ENCODE measurements at places on chromosomes 1 and 21.

- no peak for DNase-seq
Observed at GRCh38 chr1:24317956-24318614, 1.1 kb upstream of the GRHL3 start.

- DNase-seq = no peak
Observed at GRCh38 chr1:222781251-222781650, 33.6 kb upstream of the DISP1 start.

- DNase-seq = no peak
Observed at GRCh38 chr1:96364576-96364975, 357.0 kb upstream of the PTBP2 start.

GRCh38 chr1:54904476-54905048, 17.6 kb upstream of the DHCR24 start:
- no peak for DNase-seq

DNA sequence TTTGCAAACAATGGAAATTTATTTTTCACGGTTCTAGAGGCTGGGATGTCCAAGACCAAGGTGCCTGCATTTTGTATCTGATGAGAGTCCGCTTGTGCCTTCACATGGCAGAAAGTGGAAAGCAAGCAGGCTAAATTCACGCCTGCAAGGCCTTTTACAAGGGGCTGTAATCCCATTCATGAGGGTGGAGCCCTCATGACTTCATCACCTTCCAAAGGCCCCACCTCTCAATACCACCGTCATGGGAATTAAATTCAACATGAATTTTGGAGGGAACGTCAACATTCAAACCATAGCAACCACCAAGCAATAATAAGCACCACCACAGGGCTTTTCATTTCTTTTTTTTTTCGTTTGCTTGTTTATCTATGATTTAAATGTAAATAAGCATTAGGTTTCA, 115.3 kb downstream of the C1orf21 start:
- no peak for DNase-seq

GRCh38 chr1:117573386-117574023, 32.3 kb upstream of the TENT5C start:
- no peak for DNase-seq

DNA sequence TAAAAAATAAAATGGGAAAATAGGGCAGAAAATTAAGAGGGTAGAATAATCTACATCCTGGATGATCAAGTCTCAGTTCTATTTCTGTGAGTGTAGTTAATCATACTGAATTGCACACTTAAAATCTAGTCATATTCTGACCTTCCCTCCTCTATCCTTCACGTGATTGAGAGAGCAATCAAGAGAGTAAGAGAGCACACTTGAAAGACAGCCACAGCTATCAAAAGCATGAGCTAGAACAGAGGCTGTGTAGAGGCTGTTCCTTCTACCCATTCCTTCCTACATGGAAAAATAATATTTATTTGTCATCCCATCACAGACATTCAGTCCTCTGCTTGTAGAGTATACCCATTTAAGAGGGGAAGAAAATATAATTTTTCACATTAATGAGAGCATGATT, 52.4 kb downstream of the PHC2 start:
- no peak for DNase-seq

DNA sequence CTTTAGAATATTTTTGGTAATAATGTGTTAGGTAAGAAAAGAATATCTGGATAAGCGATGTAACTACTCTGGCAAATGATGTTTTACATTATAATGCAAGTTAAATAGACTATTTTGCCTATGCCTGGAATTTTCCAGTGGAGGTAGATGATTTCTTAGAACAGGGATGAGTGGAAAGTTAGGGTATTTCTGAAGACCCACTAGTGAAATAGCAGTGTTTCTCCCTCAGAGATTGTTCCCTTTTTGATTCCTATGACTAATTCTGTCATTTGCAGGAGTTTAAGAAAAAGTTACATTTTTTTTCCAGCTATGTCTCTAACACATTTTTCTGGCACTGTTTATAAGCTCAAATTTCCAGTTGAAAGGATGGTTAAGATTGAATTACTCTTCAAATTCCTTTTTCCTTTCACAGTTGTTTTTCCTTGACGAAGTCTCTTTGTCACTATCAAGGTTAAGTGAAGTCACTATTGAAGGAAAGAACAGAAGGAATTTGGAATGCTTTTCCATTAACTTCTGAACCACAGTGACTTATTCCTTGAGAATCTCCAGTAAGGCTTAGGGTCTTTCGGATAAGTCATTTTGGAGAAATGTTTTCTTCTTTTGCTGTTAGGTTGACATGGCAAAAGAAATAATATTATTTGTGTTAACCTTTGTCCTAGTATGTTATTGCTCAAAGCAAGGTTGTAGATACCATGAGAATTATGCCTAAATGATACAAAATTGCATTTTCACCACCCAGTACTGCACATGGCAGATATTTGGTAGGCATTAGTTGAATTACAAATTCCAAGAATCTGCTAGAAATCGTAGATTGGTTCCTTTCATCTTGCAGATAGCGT, 42.9 kb upstream of the ZNF326 start:
- no peak for DNase-seq

DNA sequence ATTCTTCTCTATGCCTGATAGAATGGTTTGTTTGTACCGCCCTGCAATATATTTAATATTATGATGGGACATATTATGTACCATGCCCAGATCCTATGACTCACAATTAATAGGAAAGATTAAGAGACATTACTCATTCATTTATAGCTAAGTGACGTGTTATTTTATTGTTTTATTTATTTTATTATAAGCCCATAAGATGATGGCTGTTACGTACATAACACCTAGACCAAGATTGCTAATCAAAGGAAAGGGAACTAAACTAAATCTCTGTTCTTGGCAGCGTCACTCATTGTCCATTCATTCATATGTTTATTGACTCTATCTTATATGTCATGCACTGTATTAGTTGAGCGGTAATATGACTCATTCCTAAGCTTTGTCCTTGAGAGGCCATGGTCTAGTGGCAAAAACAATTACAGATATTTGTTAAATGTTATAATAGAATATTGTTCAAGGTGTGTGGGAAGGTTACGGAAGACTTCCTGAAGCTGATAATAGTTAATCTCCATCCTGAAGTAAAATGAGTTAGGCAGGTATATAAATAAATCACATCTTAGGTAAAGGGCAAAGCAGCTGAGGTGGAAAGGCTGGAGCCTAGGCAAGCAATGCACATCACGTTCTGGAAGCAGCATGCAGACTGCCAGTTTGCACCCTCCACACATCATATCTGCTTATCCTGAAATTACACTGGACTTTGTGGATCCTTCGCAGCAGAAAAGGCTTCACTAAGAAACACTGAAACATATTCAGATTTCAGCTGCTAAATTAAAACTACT, 16.6 kb upstream of the CD55 start:
- DNase-seq = no peak

DNA sequence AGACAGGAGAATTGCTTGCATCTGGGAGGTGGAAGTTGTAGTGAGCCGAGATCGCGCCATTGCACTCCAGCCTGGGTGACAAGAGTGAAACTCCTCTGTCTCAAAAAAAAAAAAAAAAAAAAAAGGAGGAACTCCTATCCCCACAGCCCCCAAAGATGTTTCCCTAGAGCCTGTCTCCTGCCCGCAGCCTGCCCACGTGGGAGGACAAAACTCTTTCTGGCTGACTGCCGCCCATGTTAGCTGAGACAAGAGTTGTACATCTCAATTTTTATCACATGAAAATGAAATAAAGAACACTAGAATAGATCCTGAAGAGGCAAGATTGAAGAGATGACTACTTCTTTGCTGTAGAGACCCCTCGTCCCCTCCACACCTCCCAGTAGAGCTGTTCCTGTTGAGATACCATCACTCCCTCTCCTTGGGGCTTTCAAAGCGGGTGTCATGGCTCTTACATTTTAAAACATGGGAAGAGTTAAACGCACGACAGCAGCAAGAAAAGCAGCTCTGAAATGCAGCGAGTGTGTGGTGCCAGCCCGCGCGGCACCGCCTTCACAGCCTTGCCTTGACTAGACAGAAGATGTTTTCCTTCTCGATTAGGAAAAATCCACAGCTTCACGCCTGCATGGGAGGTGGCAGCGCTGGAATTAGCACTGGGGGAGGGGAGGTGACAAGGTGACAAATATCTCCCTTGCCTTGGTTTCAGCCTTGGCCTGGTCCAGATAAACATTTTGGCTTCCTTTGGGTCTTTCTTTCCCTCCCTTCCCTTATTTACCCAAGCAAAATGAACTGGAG, 253.4 kb upstream of the CSF3R start:
- DNase-seq = no peak

DNA sequence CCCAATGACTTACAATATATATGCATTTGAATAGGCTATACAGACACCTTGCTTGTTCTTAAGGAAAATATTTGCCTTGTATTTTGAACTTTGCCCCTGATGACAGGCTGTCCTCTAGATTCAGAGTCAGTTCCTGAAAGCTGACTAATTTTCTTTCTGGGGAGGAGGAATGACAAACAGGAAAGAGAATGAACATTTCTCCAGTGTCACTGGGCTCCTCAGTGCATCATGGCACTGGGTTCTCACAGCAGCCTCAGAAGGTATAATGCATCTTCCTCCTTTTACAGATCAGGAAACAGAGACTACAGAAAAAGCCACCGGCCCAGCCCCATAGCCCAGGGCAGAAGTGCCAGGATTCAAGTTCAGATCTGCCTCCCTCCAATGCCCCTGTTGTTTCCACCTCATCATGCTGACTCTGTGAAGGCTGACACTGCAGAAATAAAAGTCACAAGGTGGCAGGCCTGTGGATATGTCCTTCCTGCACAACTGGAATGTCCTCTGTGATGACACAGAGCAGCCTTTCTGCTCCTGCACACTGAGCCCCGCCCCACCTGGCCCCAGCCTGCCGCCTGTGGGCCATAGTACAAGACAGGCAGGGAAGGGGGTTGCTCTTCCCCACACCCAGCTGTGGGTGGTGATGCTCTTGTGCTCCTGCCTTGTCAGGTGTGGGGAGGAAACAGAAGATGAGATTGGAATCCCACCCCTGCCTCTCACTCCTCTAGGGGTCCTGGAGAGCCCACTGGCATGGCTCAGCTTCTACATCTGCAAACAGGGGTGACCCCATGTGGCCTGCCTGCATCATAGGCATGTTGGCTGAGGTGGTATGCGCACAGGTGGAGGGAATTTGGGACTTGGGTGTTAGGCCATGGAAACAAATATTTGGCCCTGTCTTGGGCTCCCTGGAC, 6.4 kb downstream of the TTC22 start:
- DNase-seq = no peak

- no peak for DNase-seq
Observed at GRCh38 chr21:33643658-33644311, 1.5 kb downstream of the ITSN1 start.
